Foreskin keratinocyte (primary cell): ENCODE measurements at places on chromosomes 3 and 15. TPM values are rescaled to one million over a fixed set of nuclear protein-coding genes. Genes with fewer than 3 reads are reported as not detected.

CAMK2N2 gene
- polyA plus RNA-seq: 0.91 and 0.99 TPM in 2 replicates

CSNK1G1 gene
- polyA plus RNA-seq: 5.8 and 6.4 TPM in 2 replicates

SRGAP3 gene
- 4.4 and 5.0 TPM in 2 replicates for polyA plus RNA-seq

LSAMP gene
- not detected in 2 replicates for polyA plus RNA-seq

OXTR gene
- 0.30 and 0.43 TPM in 2 replicates for polyA plus RNA-seq

LCMT2 gene
- polyA plus RNA-seq: 5.8 and 7.6 TPM in 2 replicates

STIMATE gene
- polyA plus RNA-seq: 13.5 and 16.3 TPM in 2 replicates

THBS1 gene
- polyA plus RNA-seq: 253 and 366 TPM in 2 replicates

TTLL13 gene
- not detected in 2 replicates for polyA plus RNA-seq

LXN gene
- 7.9 and 11.4 TPM in 2 replicates for polyA plus RNA-seq

CHRNA7 gene
- polyA plus RNA-seq: 0.22 and 0.38 TPM in 2 replicates

ANKUB1 gene
- 0.45 and 0.48 TPM in 2 replicates for polyA plus RNA-seq

PIF1 gene
- polyA plus RNA-seq: 11.2 and 15.0 TPM in 2 replicates

CDC25A gene
- 8.2 and 12.3 TPM in 2 replicates for polyA plus RNA-seq

CFAP100 gene
- not detected in 2 replicates for polyA plus RNA-seq

INSYN1 gene
- polyA plus RNA-seq: 0.26 and 0.29 TPM in 2 replicates

GOLGA8N gene
- 0.22 and 0.25 TPM in 2 replicates for polyA plus RNA-seq
